ENCODE measurements at places on chromosomes 6 and 20.
A peak's percentile ranks its signal among the peaks of the same experiment; 100 is the strongest.

- DNase-seq: no peak
Measured at GRCh38 chr6:163772701-163773100, 358.2 kb downstream of the QKI start.

GRCh38 chr6:157754351-157754750, 68.7 kb upstream of the SNX9 start:
- no peak for DNase-seq

DNA sequence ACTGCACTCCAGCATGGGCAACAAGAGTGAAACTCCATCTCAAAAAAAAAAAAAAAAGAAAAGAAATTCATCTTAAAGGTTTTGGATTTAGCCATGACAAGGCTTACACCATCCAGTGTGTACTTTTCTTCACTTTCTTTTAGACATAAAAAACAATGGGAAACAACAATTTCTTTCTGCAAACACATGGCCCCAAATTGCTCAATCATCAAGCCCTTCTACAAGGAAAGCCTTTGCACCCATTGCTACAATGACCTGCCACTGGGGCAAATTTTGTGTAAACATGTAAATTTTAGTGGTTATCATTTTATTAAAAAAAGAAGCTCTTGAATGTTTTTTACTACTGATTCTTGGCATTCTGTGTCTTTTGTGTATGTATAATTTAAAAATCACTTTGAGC, 131.8 kb upstream of the QKI start:
- DNase-seq: no peak

GRCh38 chr6:111228094-111228493, 140.8 kb downstream of the SLC16A10 start:
- DNase-seq: no peak

DNA sequence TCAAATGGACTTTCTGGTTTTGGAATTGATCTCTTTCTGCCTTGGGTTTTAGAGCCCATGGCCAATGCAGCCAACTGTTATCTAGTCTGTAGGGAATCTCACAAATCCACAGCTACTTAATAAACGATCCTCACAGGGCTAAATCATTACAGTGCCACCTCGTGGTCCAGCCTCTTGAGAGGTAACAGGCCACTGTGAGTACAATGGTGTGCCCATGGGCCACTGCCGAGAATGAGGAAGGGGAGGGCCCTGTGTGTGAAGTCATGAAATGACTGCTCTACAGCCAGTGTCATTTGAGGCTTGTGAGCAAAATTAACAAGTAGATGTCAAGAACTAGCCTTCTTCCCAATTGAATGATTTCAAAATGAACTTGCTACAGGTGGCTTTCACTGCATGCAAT, 54.3 kb upstream of the GMPR start:
- DNase-seq: no peak

GRCh38 chr20:1505361-1505760, 14.1 kb upstream of the SIRPB2 start:
- DNase-seq: no peak

DNA sequence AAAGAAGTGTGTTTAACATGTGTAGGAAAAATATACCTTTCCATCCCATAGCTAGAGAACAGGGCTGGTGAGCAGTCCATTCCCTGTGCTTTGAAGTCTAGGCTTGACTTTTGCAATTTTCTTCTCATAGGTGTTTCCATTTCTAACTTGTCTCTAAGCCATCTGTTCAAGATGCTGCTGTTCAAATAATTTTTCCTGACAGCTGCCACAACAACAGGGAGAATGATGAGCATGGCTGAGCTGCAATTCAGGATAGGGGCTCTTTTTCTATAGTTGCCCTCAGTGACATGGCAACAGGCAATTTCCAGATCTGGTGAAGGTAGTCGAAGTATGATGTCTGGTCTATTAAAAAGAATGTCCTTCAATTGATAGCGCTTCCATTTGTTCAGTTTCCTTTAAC, 103.0 kb upstream of the HS3ST5 start:
- DNase-seq: no peak

DNA sequence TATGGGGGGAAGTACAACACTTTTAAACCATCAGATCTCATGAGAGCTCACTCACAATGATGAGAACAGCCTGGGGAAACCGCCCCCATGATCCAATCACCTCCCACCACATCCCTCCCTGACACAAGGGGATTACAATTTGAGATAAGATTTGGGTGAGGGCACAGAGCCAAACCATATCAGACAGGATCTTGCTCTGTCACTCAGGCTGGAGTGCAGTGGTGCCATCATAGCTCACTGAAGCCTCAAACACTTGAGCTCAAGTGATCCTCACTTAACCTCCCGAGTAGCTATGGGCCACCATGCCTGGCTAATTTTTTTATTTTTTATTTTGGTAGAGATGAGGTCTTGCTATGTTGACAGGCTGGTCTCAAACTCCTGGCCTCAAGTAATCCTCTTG, 5.1 kb upstream of the IYD start:
- no peak for DNase-seq

DNA sequence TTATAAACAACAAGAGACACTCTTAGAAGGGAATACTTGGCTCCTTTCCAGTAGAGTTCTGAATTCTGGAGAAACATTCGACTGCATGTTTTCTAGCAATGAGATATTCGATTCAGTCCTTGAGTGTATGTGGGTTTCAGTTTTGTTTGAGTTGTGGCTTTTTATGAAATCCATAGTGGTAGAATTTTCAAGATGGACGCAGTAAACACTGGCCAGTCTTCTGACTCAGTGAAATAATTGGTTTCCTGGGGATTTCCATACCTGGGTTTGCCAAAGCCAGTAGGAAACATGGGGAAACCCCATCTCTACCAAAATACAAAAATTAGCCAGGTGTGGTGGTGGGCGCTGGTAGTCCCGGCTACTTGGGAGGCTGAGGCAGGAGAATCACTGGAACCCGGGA, 273.5 kb upstream of the PLCB4 start:
- DNase-seq: no peak

DNA sequence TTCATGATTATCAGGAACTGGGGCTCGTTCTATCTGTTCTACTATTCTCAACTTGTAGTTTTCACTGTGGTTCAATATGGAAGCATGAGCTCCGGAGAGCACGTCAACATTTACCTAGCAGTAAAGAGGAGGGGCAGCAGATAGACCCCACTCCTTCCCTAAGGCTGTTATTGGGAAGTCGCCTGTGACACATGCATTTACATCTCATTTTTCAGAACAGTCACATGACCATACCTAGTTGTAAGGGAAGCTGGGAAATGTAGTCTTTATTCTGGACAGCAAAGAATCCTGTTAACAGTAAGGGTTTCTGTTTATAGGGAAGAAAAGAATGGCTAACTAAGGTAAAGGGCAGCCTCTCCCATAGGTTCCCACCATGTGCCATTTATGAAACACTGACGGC, 158.3 kb downstream of the ZFP64 start:
- DNase-seq: no peak

- DNase-seq: peak; percentile 48
Measured at GRCh38 chr6:26331218-26332073, 33.6 kb upstream of the BTN3A2 start.

DNA sequence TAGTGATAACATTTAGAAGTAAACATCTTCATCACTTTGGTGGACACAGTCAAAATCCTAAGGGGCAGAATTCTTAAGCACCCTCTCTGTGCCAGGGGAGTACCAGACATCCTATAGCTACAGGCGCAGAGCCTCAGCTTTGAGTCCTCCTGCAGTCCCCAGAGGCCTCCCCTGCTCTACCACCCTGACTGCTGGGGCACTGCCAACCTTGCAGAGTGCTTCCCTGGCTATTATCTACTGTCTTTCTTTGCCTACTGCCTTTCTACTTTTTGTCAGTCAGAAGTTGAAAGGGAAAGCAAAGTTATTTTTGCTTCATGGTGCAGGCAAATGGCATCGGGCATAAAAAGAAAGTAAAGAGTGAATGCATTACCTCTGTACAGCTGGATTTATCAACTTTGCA, 80.1 kb downstream of the AIG1 start:
- no peak for DNase-seq

GRCh38 chr6:165920896-165921671, 246.6 kb downstream of the TBXT start:
- DNase-seq: no peak

- DNase-seq: peak; percentile 56
Measured at GRCh38 chr20:52972190-52972937, at the start of gene TSHZ2. Gene TSHZ2 (plus strand): TSS chr20:52972358. CDS start chr20:52973294, 936 bp downstream.

- DNase-seq: no peak
Measured at GRCh38 chr6:168037856-168038255, 40.4 kb downstream of the KIF25 start.

GRCh38 chr6:126701676-126702560, 362.0 kb downstream of the CENPW start:
- no peak for DNase-seq

GRCh38 chr20:63859166-63859699, 2.1 kb upstream of the ABHD16B start:
- DNase-seq: no peak

DNA sequence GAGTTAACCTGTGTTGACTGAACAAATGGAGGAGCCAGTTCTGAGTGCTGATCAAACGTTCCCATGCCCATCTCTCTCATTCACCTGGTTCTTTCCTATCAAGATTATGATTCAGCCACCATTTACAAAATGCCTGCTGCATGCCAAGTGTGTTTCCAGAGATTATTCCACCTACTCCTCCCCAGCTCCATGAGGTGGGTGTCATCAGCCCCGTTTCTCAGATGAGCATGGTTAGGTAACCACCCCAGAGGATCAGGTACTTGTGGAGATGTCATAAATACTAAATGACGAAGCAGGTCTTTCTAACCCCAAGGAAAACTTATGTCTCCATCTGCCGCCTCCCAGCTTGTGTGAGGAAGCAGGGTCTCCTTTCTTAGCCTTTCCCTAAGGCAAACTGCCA, 2.1 kb downstream of the BANF2 start:
- DNase-seq: no peak

- DNase-seq: no peak
Measured at GRCh38 chr20:35527122-35527769, 2.2 kb downstream of the C20orf173 start.

GRCh38 chr6:136922685-136923006, 545 bp downstream of the SLC35D3 start:
- DNase-seq: no peak

All from activated CD4-positive, alpha-beta T cell treated with anti-CD3 and anti-CD28 coated beads for 4 hours (primary cell).